ENCODE measurements at places on chromosomes 6 and 20.

DNA sequence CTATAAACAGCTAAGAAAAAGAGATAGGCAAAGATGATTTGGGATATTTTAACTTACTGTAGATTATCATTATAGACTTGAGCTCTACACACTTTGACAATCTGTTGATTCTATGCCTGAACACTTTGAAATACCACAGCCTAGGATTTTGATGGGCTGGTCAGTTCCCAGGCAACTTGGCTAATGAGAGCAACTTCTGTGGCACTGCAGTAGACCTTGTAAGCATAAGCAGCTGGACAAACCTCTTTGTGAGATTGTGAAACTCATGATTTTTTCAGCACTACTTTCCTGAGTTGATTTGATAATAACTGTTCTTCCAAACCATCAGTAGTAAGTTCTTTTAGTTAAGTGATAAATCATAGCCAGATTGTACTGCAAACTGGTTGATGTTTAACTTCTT is 27.1 kb upstream of the ELOVL5 start:
- no peak for DNase-seq

- no peak for DNase-seq
Observed at GRCh38 chr20:1331101-1331500, 2.2 kb upstream of the SDCBP2 start.

DNA sequence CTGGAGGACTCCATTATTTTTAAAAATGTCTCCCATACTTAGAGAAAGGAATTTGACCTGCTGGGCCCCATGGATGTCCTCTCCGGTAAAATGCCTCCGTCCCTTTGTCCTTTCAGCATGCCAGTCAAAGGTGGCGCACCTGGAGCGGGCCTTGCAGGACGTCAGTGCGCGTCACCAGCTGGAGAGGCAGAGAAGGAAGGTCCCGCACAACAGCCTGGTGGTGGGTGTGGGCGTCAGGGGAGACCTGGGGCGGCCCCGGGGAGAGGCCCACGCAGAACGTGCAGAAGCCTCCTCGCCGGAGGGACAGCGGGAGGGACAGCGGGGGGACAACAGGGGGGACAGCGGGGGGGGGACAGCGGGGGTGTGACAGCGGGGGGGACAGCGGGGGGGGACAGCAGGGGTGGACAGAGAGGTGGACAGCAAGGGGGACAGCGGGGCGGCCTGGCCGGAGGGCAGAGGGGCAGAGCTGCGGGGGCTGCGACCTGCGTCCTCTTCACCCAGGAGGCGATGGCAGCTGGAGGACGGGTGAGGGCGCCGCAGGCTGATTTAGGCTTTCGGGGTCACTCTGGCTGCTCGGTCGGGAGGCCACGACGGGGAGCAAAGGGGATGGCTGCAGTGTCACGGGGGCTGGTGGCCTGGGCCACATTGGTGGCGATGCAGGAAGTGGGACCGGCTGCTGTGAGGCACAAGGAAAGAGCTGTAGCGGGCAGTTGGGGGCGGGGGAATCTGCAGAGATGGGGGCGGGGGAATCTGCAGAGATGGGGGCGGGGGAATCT is 859 bp upstream of the KIF25 start:
- no peak for DNase-seq

- no peak for DNase-seq
Observed at GRCh38 chr6:14930366-14930989, 315.4 kb upstream of the JARID2 start.

DNA sequence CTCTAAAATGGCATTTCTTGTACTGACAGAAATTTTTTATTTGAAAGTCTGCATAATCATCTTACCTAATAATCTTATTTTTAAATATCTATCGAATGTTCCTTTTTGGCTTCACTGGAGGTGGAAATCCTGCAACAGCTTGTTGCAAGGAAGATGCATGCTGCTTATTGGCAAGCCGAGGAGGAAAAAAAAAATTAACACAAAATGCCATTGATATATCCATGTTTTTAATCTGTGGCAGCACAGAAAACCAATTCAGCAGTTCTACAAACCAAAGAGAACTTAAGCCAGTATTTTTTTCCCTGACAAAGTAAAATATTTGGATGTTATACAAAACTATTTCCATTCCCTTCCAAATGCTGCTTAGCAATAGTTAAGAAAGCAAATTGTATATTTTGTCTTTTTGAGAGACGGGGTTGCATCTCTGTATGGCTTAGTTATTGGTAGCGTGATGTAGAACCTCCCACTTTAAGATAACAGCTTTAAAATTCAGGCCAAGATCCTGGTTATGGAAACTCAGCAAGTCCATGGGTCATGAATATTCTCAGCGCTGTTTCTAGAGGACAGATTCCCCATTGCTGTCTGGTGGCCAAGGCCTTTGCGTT is 231.4 kb downstream of the TMEM242 start:
- DNase-seq, result no peak
